ENCODE measurements at places on chromosomes 7 and 10.

GRCh38 chr7:128841921-128842673 is 11.9 kb downstream of the FLNC start:
- peak; percentile 76 for DNase-seq

GRCh38 chr7:157990881-157991250 is 596.8 kb downstream of the PTPRN2 start:
- no peak for DNase-seq

DNA sequence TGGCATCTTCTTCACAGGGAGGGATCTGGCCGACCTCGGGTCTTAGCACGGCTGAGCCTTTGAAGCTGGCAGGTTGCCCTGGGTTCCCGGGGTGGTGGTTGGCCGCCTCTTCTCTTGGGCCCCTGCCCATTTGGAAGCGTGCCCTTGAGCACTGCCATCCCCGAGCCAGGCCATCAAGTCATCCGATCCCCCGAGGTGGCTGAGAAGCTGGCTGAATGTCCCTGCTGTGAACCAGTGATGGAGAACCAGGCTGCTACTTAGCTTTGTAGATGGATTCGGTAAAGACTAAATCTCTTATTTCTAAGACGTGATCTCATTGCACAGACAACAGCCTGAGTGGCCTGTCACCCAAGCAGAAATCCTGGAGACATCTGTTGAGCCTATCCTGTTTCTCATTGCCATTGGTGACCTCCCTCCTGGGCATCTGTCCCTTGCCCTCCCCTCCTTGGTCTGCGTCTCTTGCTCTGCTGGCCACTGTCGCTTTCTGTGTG is 74.3 kb downstream of the GRK5 start:
- DNase-seq: no peak

DNA sequence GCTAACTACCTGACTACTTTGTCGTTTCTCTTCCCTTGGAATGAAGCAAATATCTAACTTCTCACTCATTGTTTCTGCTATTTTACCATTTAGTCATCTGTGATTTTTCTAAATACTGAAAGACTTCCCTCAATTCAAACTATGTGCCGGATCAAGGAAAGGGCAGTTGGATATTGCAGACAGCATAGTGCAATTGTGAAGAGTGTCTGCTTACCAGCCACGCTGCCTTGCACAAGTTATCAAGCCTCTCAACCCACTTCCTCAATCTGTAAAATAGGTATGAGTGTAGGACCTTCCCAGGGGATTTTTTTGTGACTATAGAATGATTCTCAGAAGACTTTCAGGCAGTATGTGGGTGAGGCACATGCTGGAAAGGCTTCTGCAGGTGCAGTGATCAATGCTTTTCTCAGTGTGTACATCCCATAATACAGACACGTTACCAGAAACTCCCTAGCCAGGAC is 54.3 kb downstream of the EGFR start:
- no peak for DNase-seq

DNA sequence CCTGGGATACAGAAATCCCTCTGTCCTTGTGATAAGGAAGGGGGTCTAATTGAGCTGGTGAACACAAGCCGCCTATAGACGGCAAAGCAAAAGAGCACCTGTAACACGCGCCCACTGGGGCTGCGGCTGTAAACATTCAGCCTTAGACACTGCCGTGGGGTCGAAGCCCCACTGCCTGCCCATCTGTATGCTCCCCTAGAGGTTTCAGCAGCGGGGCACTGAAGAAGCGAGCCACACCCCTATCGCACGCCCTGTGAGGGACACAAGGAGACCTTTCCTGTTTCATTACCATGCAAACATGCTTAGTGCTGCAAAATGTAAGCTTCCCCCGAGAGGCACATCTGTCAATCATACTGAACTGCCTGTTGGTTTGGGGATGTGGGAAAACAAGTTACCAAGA is 82.1 kb downstream of the NRP1 start:
- no peak for DNase-seq

- DNase-seq: no peak
Observed at GRCh38 chr7:145860809-145861208, 255.8 kb upstream of the CNTNAP2 start.

DNA sequence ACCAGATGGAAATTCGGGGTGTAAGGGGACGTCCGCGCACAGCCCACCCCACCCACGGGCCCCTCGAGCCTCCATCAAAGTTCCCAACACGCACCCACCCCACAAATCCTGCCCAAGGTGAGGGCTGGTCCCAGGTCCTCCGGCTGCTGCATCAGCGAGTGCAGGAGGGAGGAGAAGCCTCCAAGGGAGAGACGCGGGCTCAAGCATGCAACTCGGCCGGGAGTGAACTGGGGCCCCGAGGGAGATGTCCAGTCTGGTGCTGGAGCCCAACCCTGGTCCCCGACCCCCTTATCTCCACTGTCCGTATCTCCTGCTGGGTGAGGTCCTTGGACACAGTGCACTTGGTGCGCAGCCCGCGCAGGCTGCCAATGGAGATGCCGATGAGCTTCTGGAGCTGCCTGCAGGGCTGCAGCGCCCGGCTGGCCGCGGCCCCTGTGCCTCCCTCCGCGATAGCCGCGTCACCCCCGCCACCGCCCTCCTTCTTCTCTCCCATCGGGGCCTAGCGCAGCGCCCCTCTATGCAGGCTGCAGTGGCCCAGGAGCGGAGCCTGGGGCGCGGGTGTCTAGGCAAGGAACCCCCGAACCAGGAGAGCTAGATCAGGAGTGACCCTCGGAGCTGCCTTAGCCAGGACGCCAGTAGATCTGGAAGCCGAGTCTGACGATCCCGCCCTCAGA is 489.2 kb downstream of the ZNF33B start:
- no peak for DNase-seq

DNA sequence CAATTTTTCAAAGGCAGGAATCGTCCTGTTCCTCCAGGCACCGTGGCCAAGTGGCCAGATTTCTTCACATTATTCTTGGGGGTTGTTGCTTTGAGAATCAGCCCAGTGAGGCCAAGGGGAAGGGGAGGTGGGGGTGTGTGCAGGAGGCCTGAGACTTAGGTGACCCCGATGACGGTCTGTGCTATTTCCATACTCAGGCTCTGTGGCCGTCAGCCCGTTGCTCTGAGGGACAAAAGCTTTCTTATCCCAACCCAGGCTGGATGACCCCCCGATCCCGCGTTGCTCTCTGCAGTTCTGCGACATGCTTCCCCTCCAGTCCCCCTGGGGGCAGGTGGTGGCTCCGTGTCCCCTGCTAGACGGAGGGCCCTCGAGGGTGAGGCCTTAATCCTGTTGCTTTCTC is 14.2 kb downstream of the DOCK1 start:
- no peak for DNase-seq

DNA sequence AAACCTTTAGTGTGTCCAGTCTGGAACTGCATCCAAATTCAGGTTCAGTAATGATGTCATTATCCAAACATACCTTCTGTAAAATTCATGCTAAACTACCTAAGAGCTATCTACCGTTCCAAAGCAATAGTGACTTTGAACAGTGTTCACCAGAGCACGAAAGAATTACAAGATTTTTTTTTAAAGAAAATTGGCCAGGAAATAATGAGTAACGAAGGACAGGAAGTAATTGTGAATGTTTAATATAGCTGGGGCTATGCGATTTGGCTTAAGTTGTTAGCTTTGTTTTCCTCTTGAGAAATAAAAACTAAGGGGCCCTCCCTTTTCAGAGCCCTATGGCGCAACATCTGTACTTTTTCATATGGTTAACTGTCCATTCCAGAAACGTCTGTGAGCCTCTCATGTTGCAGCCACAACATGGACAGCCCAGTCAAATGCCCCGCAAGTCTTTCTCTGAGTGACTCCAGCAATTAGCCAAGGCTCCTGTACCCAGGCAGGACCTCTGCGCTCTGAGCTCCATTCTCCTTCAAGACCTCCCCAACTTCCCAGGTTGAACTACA is 694 bp upstream of the FAS start:
- DNase-seq: no peak

- DNase-seq: no peak
Observed at GRCh38 chr10:110569736-110570135, 2.2 kb downstream of the SMC3 start.

DNA sequence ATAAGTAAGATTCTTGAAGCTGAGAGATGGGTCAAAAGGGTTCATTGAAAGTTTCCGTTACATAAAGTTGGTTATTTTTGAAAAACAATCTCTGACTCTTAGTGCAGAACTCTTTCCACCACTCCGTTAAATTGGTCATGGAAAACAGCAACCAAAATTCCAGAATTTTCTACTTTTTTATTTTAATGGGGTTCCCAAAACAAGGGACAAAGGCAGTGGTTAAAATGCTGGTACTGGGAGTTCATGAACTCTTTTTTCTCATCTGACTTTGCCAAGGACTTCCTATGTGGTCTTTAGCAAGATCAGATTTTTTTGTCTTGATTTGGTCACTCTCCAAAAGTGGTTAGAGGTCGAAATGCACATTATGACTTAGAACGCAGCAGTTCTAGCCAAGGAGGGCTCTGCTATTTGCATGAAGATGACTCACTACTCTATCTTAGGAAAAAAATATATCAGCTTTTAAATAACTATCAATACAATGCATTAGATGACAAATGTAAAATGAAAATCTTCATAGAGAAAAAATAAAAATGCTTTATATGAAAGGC is 145.7 kb downstream of the REEP3 start:
- DNase-seq: no peak

DNA sequence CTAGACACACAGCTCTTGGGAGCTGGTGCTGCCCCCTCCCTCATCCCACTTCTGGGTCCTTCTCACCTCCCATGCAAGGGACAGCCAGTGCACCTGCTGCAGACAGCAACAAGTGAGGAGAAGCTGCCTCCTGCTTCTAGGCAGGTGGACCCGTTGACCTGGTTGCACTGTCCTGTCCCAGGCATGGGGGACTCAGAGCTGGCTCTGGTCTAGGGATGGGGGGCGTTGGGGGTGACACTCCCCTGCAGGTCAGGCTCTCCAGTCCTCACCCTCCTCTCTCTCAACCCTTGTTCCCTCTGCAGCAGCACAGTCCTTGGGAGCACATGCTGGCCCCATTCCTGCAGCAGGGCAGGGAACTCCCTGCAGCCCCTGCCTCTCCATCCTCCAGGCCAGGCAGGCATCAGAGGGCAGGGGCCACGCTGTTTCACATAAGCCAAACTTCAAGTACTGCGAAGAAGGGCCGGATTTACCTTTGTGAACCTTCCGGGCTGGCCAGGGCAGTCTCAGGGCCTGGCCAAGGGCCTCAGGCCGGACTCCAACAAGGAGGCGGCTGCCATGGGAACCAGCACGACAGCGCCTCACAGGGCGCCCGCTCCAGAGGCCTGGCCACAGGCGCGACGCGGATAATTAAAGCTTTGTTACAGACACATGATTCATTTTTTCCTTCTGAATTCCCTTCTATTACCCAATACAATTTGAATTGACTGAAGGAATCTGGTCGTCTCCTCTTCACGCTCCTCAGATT is 48.5 kb downstream of the RASGEF1A start:
- DNase-seq: no peak

DNA sequence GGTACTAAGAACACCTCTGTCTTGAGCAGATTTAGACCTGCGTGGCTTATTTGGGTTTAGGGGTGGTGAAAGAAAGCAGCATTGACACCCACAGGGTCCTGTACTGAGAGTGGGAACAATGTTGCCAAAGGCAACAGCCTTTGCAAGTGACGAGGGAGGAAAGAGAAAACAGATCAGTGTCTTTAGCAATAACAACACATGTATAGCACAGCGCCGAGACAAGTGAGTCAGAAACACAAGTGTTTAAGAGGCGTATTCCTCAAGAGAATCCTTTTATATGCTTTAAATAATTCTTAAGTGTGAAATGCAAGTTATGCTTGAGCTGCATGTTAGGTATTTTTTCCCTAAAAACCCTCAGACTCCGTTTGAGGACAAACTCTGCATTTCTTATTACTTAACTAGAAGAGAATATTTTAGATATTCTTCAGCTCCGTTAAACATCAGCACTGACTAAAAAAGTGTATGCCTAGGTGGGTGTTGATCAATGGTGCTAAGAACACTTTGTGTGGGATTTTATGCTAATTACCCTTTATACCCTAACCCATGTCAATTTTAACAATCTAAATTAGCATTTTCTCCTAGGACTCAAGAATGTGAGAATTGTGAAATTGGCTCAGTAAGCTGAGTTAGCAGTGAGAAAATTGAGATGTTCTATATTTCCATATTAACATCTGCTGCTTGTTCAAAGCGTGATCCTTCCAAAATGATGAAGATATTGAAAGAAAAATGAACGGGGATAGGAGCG is 1095.4 kb upstream of the CELF2 start:
- DNase-seq: no peak

DNA sequence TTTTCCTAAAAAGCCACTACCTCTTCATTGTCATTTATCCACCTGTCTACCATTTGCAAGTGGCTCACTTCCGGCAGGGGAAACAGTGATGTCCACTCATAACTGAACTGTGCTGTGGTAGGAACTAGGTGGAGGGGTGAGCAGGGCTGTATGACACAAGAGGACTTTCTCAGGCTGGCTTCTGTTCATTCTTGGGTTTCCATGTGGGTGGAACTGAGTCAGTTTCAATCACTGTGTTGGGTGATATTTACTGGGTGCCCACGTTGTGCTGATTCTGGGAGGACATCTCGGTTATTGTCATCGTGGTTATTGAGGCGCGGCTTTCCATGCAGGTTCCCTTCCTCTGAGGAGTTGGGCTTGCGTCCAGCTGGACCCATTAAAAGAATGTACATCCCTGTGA is 38.8 kb downstream of the RAMP3 start:
- DNase-seq: no peak

DNA sequence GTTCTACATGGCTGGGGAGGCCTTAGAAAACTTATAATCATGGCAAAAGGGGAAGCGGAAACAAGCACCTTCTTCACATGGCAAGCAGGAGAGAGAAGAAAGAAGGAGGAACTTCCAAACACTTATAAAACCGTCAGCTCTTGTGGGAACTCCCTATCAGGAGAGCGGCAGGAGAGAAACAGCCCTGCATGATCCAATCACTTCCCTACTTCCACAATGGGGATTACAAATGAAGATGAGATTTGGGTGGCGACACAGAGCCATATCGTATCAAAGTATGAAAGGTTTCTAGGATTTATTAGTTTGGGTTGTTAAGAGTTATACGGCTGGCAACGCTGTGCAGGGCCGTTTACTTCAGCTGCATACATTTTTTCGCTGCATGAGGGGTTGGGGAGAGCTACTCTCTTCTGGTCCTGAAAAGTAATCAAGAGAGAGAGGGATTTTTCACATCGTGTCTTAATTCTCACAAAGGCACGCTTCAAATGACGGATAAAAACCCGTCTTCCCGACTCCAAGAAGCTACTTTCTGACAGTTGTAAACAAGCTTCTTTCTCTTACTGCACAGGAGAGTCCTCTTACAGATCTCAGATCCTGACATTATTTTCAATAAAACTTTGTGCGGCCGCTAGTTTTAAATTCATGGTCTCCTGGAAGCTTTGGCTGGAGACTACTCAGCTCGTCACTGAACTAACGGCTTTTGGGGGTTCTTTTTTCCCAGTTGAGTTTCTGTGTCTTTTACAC is 751 bp upstream of the GTPBP10 start:
- no peak for DNase-seq

- DNase-seq: no peak
Observed at GRCh38 chr10:96044736-96045135, 1.4 kb downstream of the CCNJ start.
